ENCODE measurements at places on chromosomes 2 and 18. TPM values are rescaled to one million over a fixed set of nuclear protein-coding genes. Genes with fewer than 3 reads are reported as not detected.

DNA sequence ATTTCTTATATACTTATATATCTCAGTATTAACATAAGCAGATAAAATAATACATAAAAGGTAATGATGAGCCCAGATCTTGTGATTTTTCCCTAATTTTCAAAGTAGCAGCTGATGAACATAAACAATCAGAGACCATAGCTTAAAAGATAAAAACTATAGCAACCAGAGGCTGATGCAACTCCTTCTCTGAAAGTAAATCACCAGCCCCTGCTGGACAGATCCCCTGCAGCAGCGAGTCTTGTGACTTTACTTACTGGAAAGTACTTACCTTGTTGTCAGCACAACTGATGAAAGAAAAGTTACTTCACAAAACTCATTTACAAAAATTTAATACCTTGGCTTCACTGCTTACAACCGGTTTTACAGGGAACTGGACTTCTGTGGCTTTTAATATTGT lies 67.3 kb downstream of the GORASP2 start:
- no peak for DNase-seq

- no peak for DNase-seq
Observed at GRCh38 chr2:146295080-146295670, 1549.7 kb upstream of the ACVR2A start.

DNA sequence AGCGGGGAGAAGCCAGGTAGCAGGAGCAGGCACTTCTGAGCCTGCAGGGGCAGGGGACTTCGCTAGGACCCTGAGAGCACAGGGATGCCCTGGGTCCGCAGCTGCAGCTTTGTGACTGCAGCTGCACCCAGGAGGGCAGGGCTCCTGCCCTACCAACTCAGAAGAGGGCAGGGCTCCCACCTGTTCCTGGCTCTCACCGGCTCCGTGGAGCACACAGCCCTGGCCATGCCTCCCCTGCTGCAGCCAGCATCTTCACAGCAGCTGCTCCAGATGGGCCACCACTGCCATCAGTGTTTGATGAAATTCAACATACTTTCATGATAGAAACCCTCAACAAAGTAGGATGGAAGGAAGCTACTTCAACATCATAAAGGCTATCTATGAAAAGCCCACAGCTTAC lies 92.7 kb downstream of the FAM210A start:
- no peak for DNase-seq

- no peak for DNase-seq
Observed at GRCh38 chr2:128978212-128978611, 659.5 kb upstream of the HS6ST1 start.

KLHL30 gene
- total RNA-seq: 3.3 TPM

SLC9A4 gene
- total RNA-seq: 1.3 TPM

TLX2 gene
- not detected for total RNA-seq

DNA sequence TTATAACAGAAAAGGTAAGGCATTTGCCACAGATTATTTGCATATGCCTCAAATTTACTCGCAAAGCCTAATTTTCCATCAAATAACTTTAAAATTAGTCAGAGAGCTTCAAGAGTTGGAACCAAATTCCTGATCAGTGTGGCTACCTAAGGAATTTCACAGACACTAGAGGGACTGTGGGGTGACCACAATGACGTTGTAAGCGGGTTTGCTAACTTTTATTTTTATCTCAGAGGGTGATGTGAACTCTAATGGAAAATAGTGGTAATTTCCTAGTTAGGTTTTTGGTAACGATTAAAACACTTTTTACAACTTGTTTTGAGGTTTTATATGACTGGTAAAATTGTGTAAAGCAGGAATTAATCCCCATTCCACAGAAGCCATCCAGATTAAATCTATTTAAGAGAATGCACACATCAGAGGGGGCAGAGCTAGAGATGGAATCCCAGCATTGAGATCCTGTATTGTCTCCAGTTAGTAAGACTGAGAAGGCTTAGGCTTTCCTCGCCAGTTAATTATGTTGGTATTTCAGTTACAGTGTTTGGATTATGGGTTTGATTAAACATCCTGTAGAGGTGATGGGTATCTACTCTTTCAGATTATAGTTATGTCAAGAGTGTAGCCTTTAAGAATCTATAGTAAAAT lies 129.0 kb downstream of the GPD2 start:
- no peak for DNase-seq

- no peak for DNase-seq
Observed at GRCh38 chr2:63792530-63792929, 49.2 kb upstream of the UGP2 start.

ZAP70 gene
- total RNA-seq: 1.4 TPM

- no peak for DNase-seq
Observed at GRCh38 chr2:179703702-179704101, 157.7 kb downstream of the ZNF385B start.

- DNase-seq: no peak
Observed at GRCh38 chr2:72139874-72140620, 7.6 kb downstream of the CYP26B1 start.

DNA sequence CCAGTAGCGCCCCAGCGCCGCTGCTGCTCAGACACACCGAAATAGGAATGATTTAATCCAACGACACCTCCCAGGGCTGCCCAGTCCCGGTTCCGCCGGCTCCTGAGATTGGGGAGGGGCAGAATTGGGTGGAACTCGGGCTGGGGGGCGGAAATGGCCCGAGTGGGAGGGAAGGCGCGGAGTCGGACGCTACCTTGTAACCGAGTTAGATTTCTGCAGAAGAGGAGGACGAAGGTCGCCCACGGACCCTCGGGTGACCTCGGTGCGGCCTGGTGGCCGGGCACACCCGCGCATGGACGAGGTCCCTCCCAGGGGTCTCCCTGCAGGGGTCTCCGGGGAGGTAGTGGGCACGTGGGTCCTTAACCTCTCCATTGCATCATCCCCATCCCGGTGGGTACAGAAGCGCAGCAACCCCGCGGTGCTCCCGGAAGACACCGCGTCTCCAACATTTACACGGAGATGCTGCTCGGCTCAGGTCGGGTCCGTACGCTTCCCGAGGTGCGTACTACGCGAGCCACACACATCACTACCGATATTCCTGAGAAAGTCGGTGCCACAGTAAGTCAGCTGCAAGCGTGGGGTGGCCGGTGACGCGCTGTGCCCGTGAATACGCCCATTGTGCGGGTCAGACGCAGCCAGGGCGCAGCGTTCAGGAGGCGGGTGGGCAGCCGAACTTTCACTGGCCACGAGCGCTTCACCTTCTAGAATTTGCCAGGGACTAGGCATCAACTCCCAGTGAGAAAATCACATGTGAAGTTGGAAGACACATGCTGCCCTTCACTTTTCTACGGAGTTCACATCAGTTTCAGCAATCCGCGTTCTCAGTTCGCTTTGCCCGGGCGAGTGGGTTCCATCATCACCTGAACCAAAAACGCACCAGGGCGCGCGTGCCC lies 3.0 kb downstream of the ZNF516 start:
- peak; percentile 32 for DNase-seq

GRCh38 chr2:26144953-26145680 lies 27.8 kb upstream of the GAREM2 start:
- DNase-seq: peak; percentile 42

GRCh38 chr2:240868286-240869108 lies at the start of gene AGXT:
AGXT (plus strand) TSS chr2:240868824; CDS start chr2:240868866, 42 bp downstream.
- DNase-seq: no peak

GRCh38 chr2:11914455-11914854 lies 168.0 kb downstream of the LPIN1 start:
- DNase-seq: no peak

DNA sequence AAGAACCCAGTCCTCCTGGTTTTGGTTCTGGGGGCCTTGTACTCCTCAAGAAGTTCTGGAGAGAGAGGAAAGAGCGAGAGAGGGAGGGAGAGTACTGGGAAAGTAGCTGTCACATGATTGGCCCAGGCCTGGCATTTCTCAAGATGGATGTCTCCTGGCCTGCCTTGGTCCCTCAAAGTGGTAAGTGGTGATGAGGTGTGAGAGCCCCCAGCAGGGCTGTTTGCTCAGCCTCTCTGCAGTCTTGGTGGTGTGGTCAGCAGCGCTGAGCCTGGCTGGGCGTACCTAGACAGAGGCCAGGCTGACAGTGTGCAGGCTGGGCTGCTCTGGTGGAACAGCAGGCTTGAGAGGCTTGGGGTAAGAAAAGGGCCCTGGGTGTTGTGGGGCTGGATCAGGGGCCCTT lies 2.5 kb downstream of the SPEG start:
- DNase-seq: no peak

CAPN14 gene
- 0.49 TPM for total RNA-seq

DSC1 gene
- total RNA-seq: 150 TPM

NYAP2 gene
- total RNA-seq: 0.30 TPM

DNA sequence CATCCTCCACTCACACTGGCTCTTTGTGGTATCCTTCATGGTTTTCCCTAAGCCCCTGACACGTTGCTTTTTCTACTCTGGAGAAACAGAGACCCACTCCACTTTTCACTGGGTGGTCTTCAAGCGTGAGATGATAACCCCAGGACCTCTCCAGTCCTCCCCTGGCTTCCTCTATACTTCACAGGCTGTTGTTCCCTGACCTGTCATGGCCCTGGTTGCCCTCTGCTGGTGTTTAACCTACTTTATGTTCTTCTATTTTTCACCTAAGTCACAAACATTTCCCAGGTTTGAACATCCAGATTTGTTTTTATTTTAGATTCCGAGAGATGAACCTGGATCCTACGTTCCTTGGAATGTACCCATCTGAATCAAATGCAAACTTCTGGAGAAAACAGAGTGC lies 84.5 kb downstream of the AOX1 start:
- DNase-seq: no peak

TWIST2 gene
- total RNA-seq: 60.3 TPM
